ENCODE measurements at places on chromosomes 2 and 18.

DNA sequence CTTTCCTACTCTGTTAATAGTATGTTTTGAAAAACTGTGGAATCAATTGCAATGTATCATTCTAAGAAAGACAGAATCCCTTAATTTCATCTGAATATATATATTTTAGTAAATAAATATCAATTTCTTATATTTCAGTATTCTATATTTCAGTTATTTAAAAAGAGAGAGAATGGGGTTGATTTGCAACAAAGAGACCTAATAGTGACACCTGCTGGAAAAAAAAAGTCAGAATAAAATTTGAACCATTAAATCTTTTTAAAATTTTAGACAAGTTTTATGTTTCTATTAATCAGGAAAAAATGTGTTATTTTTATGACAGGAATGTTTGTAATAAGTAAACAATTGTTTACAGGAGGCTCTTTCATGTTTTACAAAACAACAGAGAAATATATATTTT is 20.7 kb upstream of the CCNT2 start:
- no peak for DNase-seq

DNA sequence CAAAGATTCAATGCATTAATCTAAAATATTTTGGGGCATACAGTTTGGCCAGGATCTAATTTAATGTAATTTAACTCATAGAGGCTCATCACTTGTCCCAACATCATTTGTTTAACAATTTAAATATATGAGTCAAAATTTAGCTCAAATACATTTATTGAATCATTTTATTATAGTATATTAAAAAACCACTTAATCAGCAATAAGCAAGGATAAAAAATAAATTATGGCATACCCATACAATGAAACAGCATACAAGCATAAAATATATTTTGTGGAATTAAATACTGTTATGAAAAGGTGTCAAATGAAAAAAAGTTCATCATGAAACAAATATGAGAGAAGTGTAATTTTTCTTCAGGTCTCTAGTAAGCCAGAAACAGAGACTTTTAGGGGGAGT is 34.9 kb downstream of the LRPPRC start:
- DNase-seq = no peak

GRCh38 chr2:114700440-114700839 is 258.0 kb downstream of the DPP10 start:
- no peak for DNase-seq

DNA sequence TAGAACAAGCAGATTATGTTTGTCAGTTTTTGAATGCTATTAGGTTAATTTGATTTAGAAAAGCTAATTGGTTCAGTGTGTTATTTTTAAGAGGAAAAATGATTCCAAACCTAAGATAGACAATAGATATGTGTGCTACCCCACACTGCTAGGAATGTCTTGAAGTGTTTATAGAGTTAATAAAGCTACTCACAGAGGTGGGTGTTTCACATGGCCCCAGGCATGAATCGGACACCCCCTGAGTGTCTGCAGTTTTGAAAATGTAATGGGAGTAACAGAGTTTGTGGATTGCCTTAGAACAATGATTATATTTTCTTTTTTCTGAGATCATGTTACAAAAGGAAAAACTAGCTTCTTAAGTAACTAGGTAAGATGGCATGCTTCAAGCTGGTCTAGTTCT is 348.3 kb downstream of the ADCYAP1 start:
- DNase-seq = no peak

GRCh38 chr2:65033178-65033577 is 23.0 kb upstream of the CEP68 start:
- DNase-seq = no peak

DNA sequence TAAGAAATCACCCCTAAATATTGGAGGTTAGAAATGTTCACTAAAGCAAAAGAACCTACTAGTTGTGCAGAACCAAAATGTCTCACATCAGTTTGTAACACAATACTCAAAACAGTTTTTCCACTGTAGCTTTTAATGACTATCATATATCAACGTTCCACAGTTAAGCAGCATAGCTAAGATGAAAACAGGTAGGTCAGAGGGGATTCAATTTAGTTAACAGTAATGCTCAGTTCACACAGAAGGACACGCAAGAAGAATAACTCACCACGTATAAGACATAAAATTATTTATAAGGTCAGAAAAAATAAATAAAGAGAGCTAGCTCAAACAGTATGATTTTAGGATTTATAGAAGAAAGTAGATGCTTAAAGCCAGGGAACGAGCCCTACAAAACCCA is 118.9 kb upstream of the CCDC150 start:
- no peak for DNase-seq
